ENCODE measurements at places on chromosomes 11 and 22. TPM values are rescaled to one million over a fixed set of nuclear protein-coding genes. Genes with fewer than 3 reads are reported as not detected.

Gene CD6
- not detected for total RNA-seq

Gene VSIG2
- total RNA-seq = not detected

Gene WBP2NL
- 1.6 TPM for total RNA-seq

DNA sequence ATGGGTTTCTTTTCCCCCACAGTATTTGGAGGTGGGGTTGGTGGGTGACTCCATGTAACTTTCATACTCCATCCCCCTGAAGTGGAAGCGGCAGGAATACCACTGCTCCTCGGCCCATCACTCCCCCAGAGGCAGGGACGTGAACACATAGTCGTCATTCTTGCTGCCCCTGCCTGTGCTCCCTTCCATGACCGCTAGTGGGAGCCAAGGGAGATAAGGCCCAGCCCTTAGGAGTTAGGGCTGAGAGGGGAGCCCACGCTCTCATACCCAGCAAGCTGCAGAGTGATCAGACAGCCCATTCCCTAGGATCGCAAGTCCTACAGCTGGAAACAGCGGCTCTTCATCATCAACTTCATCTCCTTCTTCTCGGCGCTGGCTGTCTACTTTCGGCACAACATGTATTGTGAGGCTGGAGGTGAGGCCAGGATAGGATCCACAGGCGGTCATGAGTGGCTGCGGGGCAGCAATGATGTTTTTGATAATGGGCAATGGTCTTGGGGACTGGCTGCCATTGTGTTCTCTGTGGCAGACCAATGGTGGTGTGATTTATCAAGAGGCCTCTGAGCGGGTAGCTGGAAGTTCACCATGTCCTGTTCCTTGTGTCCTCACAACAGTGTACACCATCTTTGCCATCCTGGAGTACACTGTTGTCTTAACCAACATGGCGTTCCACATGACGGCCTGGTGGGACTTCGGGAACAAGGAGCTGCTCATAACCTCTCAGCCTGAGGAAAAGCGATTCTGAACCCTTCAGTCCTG is 15.9 kb downstream of the RHOG start:
- DNase-seq = peak; percentile 16

DNA sequence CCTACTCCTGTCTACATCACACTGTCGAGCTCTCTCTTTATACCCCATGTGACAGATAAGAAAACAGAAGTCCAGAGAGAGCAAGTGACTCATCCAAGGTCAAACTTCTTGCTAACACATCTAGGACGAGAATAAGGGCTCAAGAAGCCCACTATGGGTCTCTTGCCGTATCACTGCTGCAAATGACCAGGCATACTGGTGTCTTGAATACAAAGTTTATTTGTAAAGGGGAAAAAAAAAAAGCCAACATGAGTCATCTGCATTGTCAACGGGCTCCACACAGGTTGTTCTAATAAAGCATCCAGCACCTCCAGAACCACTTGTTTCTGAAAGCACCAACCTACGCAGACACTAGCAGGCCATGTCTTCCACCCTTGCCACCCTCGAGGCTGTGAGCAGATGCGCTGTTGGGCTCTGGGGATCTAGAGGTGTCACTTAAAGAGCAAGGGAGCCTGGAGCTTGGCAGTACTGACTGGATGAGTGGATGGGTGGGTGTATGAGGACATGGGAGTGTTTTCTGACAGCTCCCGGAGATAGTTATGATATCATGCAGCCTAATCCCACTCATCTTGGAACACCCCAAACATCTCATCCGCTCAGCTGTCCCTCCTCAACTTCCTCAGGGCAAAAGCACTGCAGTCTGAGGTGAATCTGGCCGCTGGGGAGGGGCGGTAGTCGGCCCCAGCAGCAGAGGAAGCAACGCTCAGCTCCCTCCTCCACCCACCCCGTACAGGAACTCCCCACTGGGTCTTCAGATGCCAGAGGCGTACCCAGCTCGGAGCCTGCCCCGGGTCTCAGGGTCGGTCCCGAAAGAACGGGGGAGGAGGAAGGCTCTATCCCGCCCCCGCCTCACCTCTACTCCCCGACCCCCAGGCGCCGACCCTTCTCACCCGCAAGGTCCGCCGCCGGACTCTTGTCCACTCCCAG is 1.0 kb downstream of the SMCO4 start:
- DNase-seq = peak; percentile 54

GRCh38 chr11:27239305-27239942 is 123.6 kb downstream of the CCDC34 start:
- peak; percentile 95 for DNase-seq

DNA sequence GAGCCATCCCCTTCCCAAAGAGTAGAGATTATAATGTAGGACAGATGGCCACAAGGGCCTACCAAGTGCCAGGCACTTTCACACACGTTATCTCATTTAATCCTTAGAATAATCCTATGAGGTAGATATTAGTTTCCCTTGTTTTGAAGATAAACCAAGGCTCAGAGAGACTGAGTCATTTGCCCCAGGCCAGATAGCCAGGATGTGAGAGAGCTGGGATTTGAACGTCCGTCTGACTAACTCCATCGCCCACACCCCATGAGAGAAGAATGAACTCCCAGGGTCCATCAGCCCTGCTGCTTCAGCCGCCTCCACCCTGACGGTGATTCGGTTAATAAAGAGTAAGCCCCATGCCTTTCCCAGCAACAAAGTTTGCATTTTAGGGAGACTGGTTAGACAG is 10.7 kb downstream of the PRG3 start:
- DNase-seq = peak; percentile 61

DNA sequence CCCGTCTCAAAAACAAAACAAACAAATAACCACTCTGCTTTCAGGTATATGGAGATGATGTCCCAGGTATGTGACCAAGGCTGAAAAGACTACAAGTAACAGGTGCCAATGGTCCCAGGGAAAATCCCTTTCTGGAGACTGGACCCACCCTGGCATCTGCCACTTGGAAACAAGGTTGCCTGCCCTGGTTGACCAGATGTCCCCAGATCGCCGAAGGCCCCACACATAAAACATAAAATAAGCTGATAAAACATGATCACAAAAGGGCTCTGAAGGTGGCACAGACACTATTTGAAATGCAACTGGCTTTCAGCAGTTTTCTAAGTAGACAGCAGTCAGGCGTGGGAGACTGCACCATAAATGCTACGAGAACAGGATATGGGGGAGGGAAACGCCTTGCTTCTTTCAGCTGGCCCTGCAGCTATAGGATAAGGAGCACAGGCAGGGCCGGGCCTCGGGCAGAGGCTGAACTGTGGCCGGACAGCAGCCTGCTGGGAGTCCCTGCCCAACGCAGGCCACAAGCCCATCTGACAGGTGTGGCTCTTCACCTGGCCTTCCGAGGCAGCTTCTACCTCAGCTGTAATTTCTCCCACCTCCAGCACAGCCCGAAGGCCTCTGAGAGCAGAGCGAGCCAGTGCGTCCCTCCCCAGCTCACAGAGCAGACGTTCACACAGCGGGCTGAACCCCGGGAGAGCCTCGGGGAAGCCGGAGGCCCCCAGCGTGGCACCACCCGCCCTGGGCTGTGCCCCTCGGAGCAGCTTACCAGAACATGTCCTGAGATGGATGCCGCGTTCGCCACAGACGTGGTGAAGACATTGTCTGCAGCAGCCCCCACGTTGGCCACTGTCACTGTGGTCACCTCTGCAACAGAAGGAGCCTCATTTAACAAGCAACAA is 4.0 kb downstream of the DEAF1 start:
- DNase-seq = no peak

All from fibroblast of the aortic adventitia (primary cell).